ENCODE measurements at places on chromosomes 7 and 10. TPM values are rescaled to one million over a fixed set of nuclear protein-coding genes. Genes with fewer than 3 reads are reported as not detected.

OR2A42 gene
- not detected for total RNA-seq

MMD2 gene
- not detected for total RNA-seq

TWIST1 gene
- total RNA-seq, result 31.1 TPM

ITPRID1 gene
- not detected for total RNA-seq

FAM185A gene
- total RNA-seq, result 8.8 TPM

CALHM2 gene
- 27.1 TPM for total RNA-seq

SNX10 gene
- not detected for total RNA-seq

CTTNBP2 gene
- 0.12 TPM for total RNA-seq

PIK3CG gene
- total RNA-seq, result not detected

TMEM130 gene
- 0.12 TPM for total RNA-seq

PRPS1L1 gene
- not detected for total RNA-seq

SPDYE2B gene
- 0.12 TPM for total RNA-seq

AGR3 gene
- not detected for total RNA-seq

PAX4 gene
- not detected for total RNA-seq

CLDN4 gene
- total RNA-seq, result 0.23 TPM

FFAR4 gene
- not detected for total RNA-seq

CYP3A7 gene
- not detected for total RNA-seq

TFEC gene
- total RNA-seq, result 0.12 TPM

CXCL12 gene
- 235 TPM for total RNA-seq

HYAL4 gene
- total RNA-seq, result not detected

SYT15 gene
- 0.59 TPM for total RNA-seq

CDH23 gene
- 0.08 TPM for total RNA-seq

All from smooth muscle cell of the coronary artery (primary cell).